ENCODE measurements at places on chromosomes 2 and 18.
A peak's percentile ranks its signal among the peaks of the same experiment; 100 is the strongest.

DNA sequence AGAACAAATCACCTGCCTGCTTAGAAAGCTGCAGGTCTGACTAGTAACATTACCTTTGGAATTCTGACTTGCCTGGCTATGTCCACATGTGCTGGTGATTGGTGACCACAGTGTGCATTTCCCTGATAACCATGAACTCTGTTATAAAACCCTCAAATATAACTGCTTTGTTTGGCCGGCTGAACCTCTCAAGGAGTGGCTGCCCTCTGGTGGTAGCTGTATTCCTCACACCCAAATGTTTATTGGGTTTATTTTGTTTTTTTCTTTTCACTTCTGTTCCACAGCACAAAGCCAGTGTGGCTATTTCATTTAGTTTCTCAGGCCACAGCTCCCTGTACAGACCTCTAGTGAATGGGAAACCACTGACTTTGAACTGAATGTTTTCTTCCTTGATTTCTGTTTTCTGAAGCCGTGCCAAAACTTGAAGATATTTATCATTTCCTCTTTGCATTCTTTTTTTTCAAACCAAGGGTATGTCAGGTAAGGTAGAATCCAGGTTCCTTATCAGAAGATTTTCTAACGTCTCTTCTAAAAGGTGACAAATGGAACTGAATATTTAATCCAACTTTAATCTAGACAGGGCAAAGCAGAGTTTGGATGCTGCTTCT is 549.0 kb upstream of the VRK2 start:
- DNase-seq, result peak; percentile 83

GRCh38 chr18:2903006-2903405 is 56.2 kb downstream of the EMILIN2 start:
- peak; percentile 44 for DNase-seq

DNA sequence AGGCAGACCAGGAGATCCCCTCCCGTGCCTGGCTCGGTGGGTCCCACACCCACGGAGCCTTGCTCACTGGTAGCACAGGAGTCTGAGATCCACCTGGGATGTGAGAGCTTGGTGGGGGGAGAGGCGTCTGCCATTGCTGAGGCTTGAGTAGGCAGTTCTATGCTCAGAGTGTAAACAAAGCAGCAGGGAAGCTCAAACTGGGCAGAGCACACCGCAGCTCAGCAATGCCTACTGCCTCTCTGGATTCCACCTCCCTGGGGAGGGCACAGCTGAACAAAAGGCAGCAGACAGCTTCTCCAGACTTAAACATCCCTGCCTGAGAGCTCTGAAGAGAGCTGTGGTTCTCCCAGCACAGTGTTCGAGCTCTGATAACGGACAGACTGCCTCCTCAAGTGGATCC is 85.1 kb downstream of the UGP2 start:
- DNase-seq, result no peak

GRCh38 chr2:188449971-188450370 is 158.3 kb downstream of the GULP1 start:
- no peak for DNase-seq

- DNase-seq, result peak; percentile 25
Observed at GRCh38 chr2:200655918-200656580, 70.2 kb downstream of the AOX1 start.

DNA sequence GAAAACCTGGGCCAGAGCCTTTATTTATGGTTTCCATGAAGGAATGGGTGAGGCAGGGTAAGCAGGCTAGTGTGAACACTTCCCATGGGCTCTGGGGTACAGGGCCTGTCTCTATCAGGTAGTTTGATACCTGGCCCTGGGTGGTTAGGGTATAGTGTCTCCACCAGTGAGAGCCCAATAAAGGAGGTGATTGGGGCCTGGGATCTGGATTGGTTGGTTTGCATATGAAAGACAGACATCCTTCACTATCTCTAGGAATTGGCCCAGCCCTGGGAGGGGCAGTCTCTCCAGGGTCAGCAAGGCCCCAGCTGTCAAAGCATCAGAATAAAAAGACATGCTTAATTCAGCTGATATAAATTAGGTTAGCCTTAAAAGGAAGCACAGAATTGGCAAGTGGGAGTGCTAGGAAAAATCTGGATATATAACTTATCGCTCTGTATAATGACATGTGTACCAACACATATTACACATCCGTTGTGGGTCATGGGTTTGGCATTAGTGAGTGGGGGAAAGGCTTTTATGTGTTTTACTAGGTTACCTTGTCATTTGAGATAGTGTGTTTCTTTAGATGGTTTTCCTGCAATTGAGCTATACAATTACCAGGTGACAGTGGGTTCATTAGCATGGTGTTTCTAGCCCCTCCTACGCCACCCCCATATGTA is 18.5 kb upstream of the TMEM178A start:
- DNase-seq, result no peak

GRCh38 chr2:10301941-10302478 is 694 bp upstream of the HPCAL1 start:
- no peak for DNase-seq

GRCh38 chr2:169980001-169980400 is 152.7 kb downstream of the UBR3 start:
- DNase-seq, result peak; percentile 49

GRCh38 chr2:3185256-3185655 is 192.4 kb downstream of the EIPR1 start:
- no peak for DNase-seq

- DNase-seq, result no peak
Observed at GRCh38 chr2:220269367-220269766, 641.9 kb downstream of the SLC4A3 start.

GRCh38 chr2:63676135-63676534 is 87.4 kb downstream of the MDH1 start:
- DNase-seq, result peak; percentile 24

DNA sequence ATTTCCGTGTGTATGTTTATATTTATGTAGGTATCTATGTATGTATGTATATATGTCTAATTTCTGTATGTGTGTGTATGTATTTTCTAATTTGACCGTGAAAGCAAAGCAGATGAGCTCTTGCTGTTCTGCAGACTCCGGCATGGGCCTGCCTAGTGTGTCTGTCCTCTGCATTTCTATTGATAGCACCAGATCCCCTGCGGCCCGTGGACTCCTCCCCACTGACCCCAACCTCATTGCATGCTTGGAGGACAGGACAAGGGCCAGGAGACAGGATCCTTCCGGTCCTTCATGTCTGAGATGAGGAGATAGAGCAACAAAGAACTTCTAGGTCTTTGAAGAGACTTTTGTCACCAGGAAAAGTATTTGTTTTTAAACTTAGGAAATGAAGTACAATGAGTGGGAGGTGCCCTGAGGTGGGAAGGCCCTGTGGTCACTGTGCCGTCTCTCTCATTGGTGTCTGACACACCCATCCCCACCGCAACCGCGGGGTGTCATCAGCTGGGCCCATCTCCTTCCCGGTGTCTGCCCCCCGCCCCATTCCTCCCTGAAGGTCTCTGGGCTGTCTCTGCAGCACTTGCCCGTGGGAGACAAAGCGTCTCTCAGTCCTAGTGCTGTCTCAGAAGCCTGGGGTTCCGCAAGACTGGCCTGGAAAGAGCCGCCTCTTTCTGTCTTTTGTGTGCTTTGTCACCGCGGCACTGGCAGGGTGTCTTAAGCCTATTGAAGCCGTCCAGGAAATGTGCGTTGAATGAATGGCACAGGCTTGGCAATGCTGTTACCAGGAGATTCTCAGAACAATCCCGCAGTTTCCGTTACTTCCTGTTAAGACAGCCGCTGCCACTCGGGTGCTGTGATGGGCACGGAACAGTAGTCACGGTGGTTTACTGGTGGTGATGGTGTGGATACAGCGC is 216.4 kb downstream of the AGAP1 start:
- DNase-seq, result no peak

DNA sequence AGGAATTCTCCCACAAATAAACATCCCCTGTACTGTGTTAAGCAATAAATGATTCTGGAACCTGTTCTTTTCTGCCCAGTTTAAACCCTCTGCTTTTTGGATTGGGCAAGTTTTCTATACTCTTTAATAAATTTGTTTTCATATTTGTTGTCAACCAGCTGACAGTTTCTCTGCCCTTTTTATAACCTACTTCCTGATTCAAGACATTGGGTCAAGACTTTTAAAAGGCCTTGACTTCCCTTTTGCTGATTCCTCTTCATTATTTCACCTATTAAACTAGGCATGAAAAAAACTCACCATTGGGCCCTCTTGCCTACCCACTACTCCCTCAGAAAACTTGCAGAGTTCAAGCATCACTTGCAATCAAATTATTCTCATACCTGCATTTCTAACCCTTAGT is 459.5 kb downstream of the ARHGAP15 start:
- DNase-seq, result no peak

DNA sequence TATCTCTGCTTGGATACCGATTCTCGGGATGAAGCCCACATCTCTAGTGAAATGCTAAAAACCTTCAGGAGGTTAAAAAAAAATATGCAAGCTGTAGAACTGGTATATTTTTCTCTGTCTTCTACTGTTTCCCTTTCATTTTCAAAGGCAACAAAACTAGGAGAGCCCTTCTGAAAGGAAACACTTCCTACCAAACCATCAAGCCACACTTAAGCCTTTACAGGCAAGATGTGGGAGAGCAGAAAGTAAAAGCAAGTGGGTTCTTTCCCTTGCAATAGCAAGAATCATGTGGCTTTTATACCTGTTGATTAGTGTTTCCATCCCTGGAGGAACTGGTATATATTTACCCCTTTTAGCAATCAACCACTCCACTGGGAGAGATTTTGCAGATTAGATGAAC is 147.9 kb upstream of the ACAA2 start:
- DNase-seq, result no peak

DNA sequence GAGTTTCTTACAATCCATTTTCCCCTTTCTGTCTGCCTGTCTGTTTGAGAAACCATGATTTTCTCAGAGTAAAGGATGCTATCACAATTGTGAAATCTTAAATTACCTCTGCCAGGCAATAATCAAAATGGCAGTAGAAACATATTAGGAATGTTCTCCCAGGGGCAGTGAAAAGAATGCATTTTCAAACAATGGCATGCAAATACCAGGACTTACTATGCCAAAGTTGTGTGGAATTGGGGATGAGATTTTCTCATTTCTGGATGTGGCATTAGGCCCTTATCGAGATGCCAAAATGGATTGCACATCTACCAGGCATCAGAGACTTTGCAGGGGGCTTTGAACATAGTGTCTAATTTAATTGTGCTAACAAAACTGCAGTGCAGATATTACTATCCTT is 821.4 kb downstream of the RNF144A start:
- DNase-seq, result no peak
